ENCODE measurements at places on chromosomes 5 and 9.

DNA sequence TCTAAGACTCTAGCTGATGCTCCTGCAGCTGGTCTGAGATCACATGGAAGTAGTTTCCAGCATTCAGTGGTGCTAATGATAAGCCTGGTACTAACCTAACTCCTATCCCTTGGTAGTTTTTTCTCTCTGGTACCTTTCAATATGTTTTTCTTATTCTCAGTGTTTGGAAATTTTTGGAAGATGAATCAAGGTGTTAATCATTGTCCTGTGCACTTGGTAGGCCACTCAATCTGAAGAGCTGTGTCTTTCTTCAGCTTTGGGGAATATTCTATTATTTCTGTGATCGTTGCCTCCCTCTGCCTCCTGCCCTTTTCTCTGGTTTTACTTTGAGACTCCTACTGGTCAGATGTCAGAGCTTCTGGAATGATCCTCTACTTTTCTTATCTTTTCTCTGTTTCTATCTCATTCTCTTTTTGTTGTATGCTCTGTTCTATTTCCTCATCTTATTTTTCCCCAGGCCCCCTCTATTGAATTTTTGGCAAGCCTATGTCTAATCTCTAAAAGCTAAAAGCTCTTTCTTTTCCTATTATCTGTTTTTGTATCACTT is 136.8 kb downstream of the APBA1 start:
- DNase-seq, result no peak

- DNase-seq, result no peak
These were observed 104.9 kb upstream of the SLCO6A1 start for GRCh38 chr5:102603670-102604069.

GRCh38 chr5:38783011-38783561 is 62.7 kb upstream of the OSMR start:
- peak; percentile 80 for DNase-seq

DNA sequence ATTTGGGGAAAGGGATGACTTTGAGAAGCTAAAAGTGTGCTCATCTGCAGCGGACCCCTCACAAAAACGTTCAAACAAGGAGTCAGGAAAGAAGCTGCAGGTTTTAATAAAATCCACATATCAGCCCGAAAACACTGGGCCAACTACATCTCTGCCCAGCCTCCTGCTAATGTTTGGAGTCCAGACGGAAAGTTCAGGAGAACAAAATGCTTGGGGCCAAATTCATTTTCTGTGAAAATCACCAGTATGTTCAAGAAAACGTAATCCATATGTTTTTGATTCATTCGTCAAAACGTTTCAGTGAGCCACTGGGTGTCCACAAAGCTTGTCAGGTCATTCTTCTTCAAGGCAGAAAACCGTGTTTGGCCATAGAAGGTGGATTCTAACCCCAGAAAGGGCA is 87.5 kb upstream of the GAS1 start:
- no peak for DNase-seq

DNA sequence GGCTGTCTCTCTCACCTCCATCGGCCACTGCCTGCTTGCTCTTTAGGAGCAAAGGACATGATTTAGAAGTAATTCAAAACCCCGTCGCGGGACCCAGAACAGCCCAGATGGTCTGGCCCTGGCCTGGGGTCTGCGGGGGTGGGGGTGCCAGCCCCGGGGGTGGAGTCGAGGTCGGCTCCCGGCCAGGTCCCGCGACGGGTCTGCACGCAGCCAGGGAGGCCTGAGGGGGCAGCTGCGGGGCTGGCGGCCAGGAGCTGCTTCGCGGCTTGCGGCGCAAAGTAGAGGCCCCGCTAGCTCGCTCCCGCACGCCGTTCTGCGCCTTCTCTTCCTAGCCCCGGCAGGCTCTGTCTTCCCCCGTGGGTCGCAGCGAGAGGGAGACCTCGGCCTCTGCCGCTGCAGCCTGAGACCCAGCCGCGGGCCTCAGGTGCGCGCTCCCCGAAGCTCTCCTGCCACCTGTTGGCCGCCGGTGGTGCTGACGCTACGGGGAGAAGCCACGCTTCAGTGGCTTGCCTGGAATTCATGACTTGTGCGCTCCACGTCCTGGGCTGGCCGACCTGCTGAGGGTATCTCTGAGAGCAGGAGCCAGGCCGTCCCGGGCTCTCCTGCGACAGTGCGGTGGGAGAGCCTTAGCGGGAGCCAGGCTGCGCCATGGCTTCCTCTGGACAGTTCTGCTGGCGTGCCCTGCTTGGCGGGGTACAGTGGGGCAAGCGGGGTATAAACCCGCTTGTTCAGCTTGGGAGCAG is 157.2 kb upstream of the PITX1 start:
- peak; percentile 83 for DNase-seq

GRCh38 chr9:137762414-137763061 is 115.0 kb upstream of the CACNA1B start:
- no peak for DNase-seq

GRCh38 chr9:124285903-124286291 is 28.1 kb downstream of the NEK6 start:
- no peak for DNase-seq

GRCh38 chr5:149694007-149694406 is 36.1 kb upstream of the PPARGC1B start:
- DNase-seq, result no peak

DNA sequence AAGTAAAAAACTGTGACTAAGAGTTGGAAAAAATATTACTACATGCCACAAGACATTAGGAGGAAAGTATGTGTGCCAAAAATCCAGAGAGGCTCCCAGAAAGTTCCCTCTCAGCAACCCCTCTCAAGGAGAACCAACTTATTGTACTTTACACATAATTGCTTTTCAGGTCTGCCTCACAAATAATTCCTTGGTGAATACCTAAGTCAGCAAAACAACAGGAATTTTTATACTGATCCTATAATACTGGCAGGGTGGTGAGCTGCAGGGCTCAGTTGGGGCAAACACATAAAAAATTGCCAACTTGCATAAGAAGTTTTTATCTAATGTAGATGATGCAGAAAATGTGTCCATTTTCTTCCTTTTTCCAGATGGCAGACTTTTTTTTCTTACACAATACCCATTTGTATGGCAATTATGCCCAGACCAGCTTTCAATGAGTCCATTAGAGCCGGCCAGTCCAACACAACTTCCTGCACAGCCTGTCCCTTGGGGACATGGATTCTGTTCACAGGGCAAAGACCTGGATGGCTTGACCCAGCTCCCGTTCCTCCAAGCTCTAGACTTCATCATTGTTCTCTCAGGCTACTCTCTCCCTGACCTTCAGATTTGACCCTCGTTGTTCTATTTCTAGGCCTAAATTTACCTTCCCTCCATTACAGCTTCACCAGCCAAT is 31.3 kb downstream of the MARCHF3 start:
- no peak for DNase-seq

DNA sequence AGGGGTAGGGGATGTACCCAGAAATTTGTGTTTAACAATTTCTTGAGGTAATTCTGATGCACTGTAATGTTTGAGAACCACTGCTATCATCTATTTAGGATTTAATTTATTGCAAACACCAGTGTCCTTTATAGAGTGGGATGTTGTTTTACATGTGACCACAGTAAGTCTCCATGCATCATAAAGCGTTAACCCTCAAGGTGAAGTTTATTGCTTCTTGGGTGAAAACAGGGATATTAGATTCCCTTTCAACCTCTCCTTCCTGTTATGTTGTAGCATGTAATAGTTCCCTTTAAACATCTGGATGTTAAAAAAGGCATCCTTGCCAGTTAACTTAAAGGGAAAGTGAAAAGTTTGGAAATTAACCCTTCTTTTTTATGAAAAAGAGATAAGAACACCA is 35.8 kb upstream of the ATG10 start:
- no peak for DNase-seq

- DNase-seq, result no peak
These were observed 158.1 kb upstream of the IER5L start for GRCh38 chr9:129336130-129336528.

- no peak for DNase-seq
These were observed 29.5 kb downstream of the SLC46A2 start for GRCh38 chr9:112861155-112861554.

DNA sequence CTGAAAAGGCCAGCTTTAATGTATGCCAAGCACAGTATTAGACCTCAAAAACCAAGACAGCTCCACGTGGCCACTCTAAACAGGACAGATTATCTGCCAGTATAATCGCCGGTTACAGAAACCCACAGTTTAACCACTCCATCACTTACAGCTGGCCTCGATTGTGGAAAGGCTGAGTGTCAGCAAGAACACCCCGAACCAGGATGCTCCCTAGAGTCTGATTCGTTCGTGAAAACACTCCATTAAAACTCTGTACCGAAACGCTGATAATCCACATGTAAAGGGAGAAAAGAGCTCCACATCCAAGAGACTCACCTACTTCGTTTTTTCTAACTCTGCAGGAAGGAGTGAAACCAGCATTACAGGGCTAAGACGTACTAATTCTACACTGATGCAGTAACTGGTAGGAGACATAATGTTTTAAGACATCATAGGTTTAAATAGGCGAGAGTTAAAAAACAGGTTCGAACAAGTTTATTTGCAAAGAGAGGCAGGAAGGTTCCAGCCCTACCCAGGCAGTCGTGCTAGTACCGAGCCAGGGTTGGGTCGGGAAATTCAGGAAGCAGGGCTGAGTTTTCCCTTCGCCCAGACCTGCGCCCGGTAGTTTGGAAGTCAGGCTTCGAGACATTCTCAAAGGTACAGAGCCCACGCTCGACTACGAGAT is 949 bp downstream of the SERINC5 start:
- DNase-seq, result no peak

DNA sequence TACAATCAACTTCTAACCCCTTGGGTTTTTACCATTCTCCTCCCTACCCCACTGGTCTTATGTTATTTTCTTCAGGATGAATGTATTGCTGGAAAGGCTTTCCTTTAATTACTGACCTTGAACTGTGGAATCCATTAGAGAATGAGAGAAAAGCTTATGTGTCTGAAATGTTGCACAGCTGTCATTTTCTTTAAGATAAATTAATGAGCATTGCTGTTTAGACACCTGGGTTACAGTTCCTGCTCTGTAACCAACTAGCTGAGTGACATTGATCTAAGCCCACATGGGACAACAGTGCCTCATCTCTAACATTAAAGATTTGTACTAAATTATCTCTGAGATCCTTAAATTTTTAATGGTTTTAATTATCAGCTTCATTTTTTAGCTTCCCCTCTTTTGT is 507.0 kb downstream of the TAF11L14 start:
- no peak for DNase-seq

DNA sequence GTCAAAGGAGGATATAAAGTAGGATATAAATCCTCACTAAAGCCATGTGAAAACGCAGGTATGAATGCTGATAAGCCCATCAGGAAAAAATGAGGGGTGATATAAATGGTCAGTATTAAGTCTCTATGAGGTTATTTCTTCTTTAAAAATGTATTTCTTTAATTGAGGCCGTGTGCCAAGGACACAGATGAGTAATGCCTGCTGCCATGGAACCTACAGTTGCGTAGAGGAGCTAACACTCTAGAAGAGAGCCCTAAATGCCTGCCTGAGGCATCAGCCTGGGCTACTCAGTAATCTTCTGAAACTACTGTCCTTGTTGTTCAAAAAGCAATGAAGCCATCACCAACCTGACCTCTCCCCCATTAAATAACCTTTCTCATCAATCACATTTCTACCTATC is 84.9 kb downstream of the KLHL3 start:
- no peak for DNase-seq

DNA sequence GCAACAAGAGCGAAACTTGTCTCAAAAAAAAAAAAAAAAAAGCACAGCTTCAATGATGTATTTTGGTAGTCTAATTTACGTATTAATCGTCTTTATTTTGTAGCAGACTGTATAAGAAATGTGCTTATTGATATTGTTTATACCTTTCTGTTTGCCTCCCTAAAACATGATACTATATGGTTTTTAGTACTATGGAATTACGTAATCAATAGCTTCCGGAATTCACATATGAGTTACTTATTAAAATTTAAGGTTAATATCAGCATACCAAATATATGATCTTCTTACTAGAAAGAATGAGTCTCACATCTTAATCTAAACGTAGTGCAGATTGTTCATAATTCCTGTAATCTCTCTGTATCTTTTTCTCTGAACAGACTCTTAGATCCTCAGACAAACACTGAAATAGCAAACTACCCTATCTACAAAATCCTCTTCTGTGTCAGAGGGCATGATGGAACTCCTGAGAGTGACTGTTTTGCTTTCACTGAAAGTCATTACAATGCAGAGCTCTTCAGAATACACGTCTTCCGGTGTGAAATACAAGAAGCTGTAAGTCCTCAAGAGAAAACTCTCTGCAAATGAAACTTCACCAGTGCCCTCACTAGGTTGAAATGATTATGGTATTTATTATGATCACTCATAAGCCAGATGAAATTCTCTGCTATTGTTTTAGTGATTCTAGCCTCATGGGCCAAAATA is 44.4 kb upstream of the GPR21 start:
- DNase-seq, result no peak

- no peak for DNase-seq
These were observed 102.1 kb upstream of the CEP78 start for GRCh38 chr9:78133751-78134150.

- DNase-seq, result no peak
These were observed 21.1 kb upstream of the LAMC3 start for GRCh38 chr9:130987738-130988399.

DNA sequence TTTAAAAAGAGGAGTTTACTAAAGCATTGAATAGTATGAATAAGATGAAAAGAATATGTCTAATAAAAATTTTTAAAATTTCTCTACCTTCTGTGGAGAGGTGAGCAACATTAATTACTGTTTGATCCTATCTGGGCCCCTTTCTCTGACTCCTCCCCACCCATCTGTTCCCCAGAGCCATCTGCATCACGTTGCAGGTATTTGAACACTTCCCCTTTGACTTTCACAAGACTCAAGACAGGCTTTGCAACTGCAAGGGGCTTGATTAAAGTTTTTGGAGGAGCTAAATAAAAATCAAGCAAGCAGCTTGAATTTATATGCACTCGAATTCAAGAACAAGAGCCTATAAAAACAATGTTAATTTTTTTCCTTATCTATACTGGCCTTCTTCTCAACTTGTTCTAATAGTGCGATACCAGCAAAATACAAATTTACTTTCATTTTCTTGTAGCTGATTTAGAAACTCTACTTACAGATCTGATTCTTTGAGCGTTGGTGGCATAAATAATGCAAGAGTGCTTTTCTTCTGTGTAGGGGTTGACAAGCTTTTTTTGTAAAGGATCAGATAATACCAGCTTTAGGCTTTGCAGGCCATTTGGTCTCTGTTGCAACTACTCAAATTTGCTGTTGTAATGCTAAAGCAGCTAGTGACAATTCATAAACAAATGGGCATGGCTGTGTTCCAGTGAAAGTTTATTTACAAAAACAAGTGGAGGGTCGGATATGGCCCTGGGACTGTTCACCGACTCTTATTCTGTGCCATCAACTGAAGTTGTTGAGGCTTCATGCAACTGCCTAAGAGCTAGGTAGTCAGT is 21.2 kb downstream of the TXNDC8 start:
- DNase-seq, result no peak

GRCh38 chr9:77647267-77648233 is 572 bp downstream of the GNA14 start:
- DNase-seq, result no peak

GRCh38 chr5:119059740-119060255 is 11.1 kb upstream of the DMXL1 start:
- no peak for DNase-seq

- no peak for DNase-seq
These were observed 141.5 kb downstream of the TSSK1B start for GRCh38 chr5:113293068-113293974.

GRCh38 chr9:100465274-100465673 is 7.7 kb upstream of the TMEFF1 start:
- no peak for DNase-seq

All from NCI-H774 (cell line).